ENCODE measurements at places on chromosomes 13 and 19. TPM values are rescaled to one million over a fixed set of nuclear protein-coding genes. Genes with fewer than 3 reads are reported as not detected.
A peak's percentile ranks its signal among the peaks of the same experiment; 100 is the strongest.

DNA sequence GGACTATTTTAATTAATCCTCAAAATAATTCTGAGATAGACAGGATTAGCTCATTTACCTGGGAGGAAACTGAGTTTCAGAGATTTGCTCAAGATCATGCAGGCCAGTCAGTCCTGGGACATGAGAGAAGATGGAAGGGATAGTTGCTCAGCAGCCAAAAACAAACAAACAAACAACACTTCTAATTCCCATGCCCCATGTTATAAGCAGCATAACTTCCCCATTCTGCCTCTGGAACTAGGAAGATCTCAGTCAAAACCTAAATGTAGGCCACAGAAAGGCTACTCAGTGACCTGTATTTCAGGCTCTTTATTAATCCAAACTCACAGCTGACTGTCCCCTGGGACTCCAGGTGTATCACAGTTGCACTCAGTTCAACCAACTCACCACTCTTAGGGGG, 489.2 kb upstream of the NBEA start:
- no peak overlapping the region for H3K4me3 ChIP-seq
- no peak for DNase-seq
- H3K36me3 ChIP-seq = no peaks in the 10 kb centered on the region
- no peaks in the 10 kb centered on the region for H3K4me1 ChIP-seq

- H3K27me3 ChIP-seq = no peaks in the 10 kb centered on the region
- DNase-seq = peak; percentile 41
- H3K4me3 ChIP-seq = no peak overlapping the region
- no peak overlapping the region for H3K27ac ChIP-seq
These were observed 195.5 kb downstream of the RGCC start for GRCh38 chr13:41652735-41653361.

- H3K36me3 ChIP-seq = no peaks in the 10 kb centered on the region
- peaks cover 11% of the 10 kb centered on the region for H3K4me1 ChIP-seq
- DNase-seq = peak; percentile 42
- peaks cover 29% of the 10 kb centered on the region for H3K27me3 ChIP-seq
- no peak overlapping the region for H3K27ac ChIP-seq
These were observed 7.5 kb upstream of the OR10H5 start for GRCh38 chr19:15779756-15780476.

GRCh38 chr19:11649941-11650340, 52.7 kb downstream of the ZNF627 start:
- H3K4me3 ChIP-seq = no peak overlapping the region
- no peaks in the 10 kb centered on the region for H3K4me1 ChIP-seq
- H3K36me3 ChIP-seq = peaks cover 13% of the 10 kb centered on the region
- no peak for DNase-seq
- H3K27ac ChIP-seq = no peak overlapping the region

GRCh38 chr13:80239116-80239515, 101.8 kb downstream of the SPRY2 start:
- no peak for DNase-seq
- H3K36me3 ChIP-seq = no peaks in the 10 kb centered on the region
- no peaks in the 10 kb centered on the region for H3K27me3 ChIP-seq
- peak overlapping the region; percentile 63 for H3K27ac ChIP-seq
- H3K4me1 ChIP-seq = peaks cover 43% of the 10 kb centered on the region

DNA sequence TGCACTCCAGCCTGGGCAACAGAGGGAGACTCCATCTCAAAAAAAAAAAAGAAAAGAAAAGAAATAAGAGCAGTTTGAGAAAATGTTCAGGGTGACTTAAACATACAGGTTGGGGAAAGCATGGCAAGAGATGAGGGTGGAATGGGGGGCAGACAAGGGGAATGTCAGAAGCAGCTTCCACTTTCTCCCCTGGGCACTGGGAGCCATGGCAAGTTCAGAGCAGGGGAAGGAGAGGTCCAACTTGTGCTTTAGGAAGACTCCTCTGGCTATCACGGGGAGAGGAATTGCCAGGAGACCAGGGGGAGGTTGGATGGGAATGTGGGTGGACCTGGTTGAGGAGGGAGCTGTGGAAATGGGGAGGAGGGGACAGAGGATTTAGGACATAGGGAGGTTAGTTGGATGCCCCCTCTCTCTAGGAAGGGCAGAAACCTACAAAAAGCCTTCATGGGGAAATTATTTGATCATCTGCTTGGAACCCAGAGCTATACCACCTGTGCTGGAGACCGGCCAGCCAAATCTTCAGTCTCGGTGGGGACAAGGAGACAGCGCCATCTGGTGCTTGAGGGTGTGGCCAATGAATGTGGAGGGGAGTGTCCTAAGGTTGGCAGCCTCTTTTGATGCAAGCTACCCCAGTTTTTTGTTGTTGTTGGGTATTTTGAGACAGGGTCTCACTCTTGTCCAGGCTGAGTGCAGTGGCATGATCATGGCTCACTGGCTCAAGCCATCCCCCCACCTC, 7.3 kb upstream of the STRN4 start:
- no peaks in the 10 kb centered on the region for H3K4me1 ChIP-seq
- no peaks in the 10 kb centered on the region for H3K36me3 ChIP-seq
- H3K27me3 ChIP-seq = no peaks in the 10 kb centered on the region
- no peak overlapping the region for H3K4me3 ChIP-seq
- no peak for DNase-seq

DNA sequence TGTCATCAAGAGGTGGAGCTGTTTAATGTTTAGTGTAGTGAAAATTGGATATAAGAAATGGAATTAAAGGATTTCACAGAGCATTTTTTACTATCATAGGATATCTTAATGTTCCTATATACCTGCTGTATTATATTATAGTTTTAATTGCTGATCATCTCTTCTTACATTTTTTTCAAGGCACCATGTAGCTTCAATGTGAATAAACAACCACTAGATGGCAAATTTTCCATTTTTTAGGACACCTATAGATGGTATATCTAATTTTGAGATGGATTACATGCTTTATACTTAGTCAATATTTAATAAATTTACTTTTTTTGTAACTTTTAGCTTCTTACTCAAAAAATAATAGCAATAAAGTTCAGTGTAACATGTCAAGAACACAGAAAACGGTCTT, 9.0 kb upstream of the ATXN8OS start:
- no peaks in the 10 kb centered on the region for H3K4me1 ChIP-seq
- H3K36me3 ChIP-seq = no peaks in the 10 kb centered on the region
- no peak overlapping the region for H3K27ac ChIP-seq

DNA sequence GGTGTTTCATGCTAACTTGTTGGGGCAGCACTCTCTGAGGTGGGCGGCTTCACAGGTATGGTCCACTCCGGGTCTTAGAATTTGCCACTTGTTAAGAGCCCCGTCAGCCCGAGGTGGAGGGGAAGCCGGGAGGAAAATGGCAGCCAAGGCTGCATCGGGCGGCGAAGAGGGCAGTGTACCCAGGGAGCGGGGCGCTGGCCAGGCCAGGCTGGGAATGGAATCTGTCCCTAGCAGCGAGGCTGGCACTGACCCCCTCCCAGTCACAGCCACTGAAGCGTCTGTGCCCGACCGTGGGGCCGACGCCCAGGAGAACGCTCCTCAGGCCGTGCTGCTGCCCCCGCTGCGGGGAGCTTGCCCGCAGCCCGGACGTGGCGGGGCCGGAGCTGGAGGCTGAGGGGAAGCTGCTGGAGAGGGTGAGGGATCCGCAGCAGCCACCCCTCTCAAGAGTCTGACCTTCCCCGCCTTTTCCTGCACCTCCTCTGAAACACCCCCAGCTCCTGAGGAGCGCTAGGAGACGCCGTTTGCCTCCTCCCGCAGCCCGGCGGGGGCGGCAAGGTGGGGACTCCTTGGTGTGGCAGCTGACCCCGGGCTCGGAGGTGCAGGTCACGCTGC, 313.8 kb upstream of the SPRY2 start:
- no peak overlapping the region for H3K27ac ChIP-seq
- no peak overlapping the region for H3K4me3 ChIP-seq
- no peaks in the 10 kb centered on the region for H3K27me3 ChIP-seq
- no peak for DNase-seq
- H3K4me1 ChIP-seq = no peaks in the 10 kb centered on the region
- no peaks in the 10 kb centered on the region for H3K36me3 ChIP-seq

GRCh38 chr13:87999788-88000187, 328.6 kb downstream of the SLITRK5 start:
- DNase-seq = no peak
- H3K27ac ChIP-seq = no peak overlapping the region
- 0 out of 2 replicates have a peak, but pooled peaks cover 8% of the 10 kb centered on the region for H3K4me1 ChIP-seq
- no peaks in the 10 kb centered on the region for H3K27me3 ChIP-seq
- H3K36me3 ChIP-seq = no peaks in the 10 kb centered on the region

DNA sequence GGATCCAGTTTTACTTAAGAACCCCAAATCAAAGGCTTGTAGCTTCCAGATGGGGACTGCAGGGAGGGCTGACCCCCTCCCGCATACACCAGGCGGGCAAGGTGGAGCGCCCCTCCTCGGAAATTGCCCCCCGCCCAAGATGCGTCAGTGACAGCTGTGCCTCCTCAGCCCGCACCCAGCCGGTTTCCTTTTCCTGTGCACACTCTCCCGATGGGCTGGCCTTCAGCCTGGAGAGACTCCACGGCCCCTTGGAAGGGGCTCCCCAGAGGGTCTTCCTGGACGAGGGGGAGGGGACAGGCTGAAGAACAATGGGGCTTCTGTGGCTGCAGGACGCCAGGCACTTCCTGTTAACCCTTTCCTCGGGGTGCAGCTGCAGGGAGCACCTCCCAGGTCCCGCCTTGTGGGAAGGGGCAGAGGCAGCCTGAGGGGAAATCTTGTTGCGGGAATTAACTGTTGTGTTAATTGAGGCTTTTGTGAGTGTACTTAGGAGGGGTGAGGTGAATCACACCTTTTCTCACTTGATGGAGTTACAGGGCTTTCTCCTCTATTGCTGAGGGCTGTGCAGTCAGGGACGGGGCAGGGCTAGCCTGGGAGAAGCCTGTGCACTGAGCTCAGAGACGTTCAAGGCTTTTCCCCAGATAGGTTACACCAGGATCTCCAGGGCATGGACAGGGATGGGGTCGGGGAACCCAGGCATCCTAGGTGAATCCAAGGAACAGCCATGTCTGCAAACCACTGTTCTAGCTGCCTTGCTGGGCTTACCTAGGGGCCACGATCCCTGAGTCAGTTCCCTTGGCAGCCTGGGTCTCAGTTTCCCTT, 14.3 kb downstream of the IER2 start:
- DNase-seq = peak; percentile 73
- no peaks in the 10 kb centered on the region for H3K36me3 ChIP-seq
- peak overlapping the region; percentile 99 for H3K27ac ChIP-seq
- peak overlapping the region; percentile 51 for H3K4me3 ChIP-seq
- no peaks in the 10 kb centered on the region for H3K27me3 ChIP-seq
- H3K4me1 ChIP-seq = peaks cover 83% of the 10 kb centered on the region

- no peak for DNase-seq
- no peak overlapping the region for H3K4me3 ChIP-seq
- no peaks in the 10 kb centered on the region for H3K36me3 ChIP-seq
- no peaks in the 10 kb centered on the region for H3K4me1 ChIP-seq
- no peak overlapping the region for H3K27ac ChIP-seq
These were observed 256.1 kb downstream of the SLITRK6 start for GRCh38 chr13:85543144-85543543.

DNA sequence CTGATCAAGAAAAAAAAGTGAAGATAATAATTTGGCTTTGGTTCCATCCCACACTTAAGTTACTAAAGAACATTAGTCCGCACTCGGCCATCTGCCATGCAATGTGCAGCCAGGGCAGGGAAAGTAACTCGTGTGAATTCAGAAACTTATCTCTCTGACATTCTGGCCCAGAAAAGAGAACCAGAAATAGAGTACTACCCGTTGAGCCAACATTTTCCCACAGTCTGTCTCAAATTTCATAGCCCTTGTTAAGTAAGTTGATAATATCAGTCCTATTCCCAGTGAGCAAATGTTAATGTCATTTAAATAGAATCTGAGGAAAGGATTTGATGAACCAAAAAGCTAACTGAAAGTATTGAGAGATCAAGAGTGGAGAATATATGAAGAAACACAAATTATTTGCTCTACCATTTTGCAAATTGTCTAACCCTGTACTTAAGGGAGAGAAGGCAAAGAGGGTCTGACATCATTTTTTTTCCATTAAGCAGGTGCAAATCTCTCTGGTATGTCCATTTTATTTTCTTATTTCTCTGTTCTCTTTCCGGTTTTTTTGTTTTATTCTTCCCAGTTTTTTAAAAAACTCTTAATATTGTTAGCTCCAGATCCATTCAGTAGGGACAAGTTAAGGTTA, 156.3 kb downstream of the NDFIP2 start:
- H3K36me3 ChIP-seq = peaks cover 4% of the 10 kb centered on the region
- no peaks in the 10 kb centered on the region for H3K27me3 ChIP-seq
- DNase-seq = no peak

GRCh38 chr19:3471954-3472655, 8.2 kb downstream of the SMIM24 start:
- H3K4me3 ChIP-seq = no peak overlapping the region
- DNase-seq = no peak
- no peaks in the 10 kb centered on the region for H3K36me3 ChIP-seq

- no peaks in the 10 kb centered on the region for H3K36me3 ChIP-seq
- H3K27me3 ChIP-seq = no peaks in the 10 kb centered on the region
- H3K4me3 ChIP-seq = no peak overlapping the region
- no peak for DNase-seq
These were observed 37.5 kb upstream of the PCDH20 start for GRCh38 chr13:61453121-61453520.

DNA sequence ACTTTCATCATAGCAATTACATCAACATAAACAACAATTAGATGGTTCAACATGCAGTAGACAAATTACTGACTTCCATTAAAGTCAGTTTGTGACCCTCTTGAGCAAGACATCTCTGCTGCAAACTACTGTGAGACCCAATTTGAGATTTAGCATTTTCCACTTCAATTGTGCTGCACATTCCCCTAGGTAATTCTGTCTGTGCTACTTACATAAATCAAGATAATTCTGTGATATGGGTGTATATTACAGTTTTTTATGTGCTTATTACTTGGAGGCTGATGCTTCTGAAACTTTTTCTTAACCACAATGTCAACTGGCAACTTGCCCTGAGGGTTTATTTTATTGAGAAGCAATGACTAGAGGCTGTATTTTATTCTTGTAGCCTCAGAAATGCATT, 1714.4 kb downstream of the OLFM4 start:
- no peak for DNase-seq
- H3K27ac ChIP-seq = no peak overlapping the region
- H3K4me1 ChIP-seq = no peaks in the 10 kb centered on the region
- H3K4me3 ChIP-seq = no peak overlapping the region
- no peaks in the 10 kb centered on the region for H3K27me3 ChIP-seq
- H3K36me3 ChIP-seq = no peaks in the 10 kb centered on the region

DNA sequence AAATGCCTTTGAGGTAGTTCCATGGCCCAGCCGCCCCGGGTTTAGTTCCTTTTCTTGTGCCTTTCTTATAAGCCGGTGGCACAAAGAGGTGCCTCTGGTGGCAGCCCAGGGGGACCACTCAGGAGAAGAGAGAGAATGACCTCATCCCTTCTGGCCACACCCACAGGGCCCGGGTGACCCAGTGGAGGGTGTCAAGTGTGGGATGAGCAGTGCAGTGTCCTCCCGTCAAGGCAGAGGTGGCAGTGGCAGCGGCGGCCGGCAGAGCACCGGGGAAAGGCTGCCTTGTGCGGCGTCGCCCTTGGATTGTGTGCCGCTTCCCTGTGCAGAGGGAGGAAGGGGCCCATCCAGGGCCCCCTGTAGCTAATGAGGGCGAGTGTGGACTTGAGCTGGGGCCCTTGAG, 47.9 kb downstream of the KDM4B start:
- H3K4me3 ChIP-seq = no peak overlapping the region
- no peaks in the 10 kb centered on the region for H3K36me3 ChIP-seq
- H3K4me1 ChIP-seq = no peaks in the 10 kb centered on the region
- DNase-seq = no peak

Gene GRK1
- not detected for total RNA-seq

Gene LRRC8E
- 24.4 TPM for total RNA-seq

Gene ZNF729
- total RNA-seq = not detected

Gene C19orf73
- 1.5 TPM for total RNA-seq

Gene MAMSTR
- total RNA-seq = 3.9 TPM

Gene CACNG6
- total RNA-seq = 11.5 TPM

Gene FPR2
- not detected for total RNA-seq

Gene CALR
- total RNA-seq = 606 TPM
